ENCODE measurements at places on chromosomes 1 and 21.
A peak's percentile ranks its signal among the peaks of the same experiment; 100 is the strongest.

GRCh38 chr1:212162635-212163034, 122.6 kb upstream of the PPP2R5A start:
- no peak for DNase-seq

GRCh38 chr1:70467531-70467930, 56.5 kb downstream of the CTH start:
- DNase-seq, result no peak

DNA sequence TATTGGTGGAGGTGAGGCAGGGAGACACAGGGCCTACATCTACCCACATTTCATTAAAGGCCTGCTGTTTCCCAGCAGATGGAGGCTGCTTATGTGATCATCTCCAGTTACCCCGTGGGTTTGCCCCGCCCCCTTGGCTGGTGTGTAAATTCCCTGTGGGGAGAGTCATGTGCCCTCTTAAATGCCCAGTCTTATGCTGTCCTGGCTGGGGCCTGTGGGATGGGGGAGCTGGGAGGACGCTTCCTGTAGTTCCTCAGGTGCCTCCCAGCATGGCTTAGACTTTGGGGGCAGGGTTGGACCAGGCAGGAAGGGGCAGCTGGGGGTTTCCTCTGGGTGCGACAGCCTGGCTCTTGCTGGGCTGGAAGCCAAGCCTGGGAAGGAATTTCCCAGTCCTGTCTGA, 15.5 kb upstream of the CITED4 start:
- DNase-seq, result no peak

- DNase-seq, result no peak
Measured at GRCh38 chr1:168729405-168729802, 398 bp upstream of the DPT start.

DNA sequence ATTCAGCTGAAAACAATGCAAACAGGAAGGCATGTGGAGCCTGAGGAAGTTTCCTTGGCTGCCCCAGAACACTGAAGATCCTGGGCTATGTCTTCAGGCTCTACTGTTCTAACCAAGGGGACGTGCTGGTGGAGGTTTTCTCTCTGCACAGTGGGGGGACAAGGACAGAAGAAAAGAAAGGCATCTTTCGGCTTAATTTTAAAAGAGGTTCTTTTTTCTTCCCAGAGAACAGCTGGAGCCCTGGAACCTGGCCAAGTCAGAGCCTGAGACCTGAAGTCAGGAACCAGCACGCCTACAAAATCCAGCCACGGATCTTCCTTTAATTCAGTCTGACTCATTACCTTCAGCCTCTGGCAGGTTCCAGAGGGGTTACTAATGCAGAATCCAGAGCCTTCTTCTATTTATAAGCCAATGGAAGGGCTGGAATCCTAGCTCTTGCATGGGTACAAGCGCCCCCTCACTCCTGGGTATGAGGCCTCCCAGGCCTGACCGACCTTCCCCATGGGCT, 19.8 kb downstream of the CTNNBIP1 start:
- no peak for DNase-seq

GRCh38 chr1:58469476-58469875, 77.0 kb downstream of the OMA1 start:
- DNase-seq, result no peak

- DNase-seq, result peak; percentile 8
Measured at GRCh38 chr1:101483982-101484688, 247.3 kb downstream of the S1PR1 start.

- no peak for DNase-seq
Measured at GRCh38 chr1:64133036-64133435, 70.4 kb upstream of the UBE2U start.

GRCh38 chr1:91752324-91752723, 133.6 kb downstream of the TGFBR3 start:
- DNase-seq, result no peak

- DNase-seq, result peak; percentile 83
Measured at GRCh38 chr21:36698981-36699545, at the start of gene SIM2. TSS of gene SIM2 (plus strand) at chr21:36699115. CDS start at chr21:36699747, 632 bp downstream.

- no peak for DNase-seq
Measured at GRCh38 chr1:147762233-147763024, 2.0 kb upstream of the GJA5 start.

GRCh38 chr1:22053861-22054770, 1.6 kb downstream of the CDC42 start:
- no peak for DNase-seq

DNA sequence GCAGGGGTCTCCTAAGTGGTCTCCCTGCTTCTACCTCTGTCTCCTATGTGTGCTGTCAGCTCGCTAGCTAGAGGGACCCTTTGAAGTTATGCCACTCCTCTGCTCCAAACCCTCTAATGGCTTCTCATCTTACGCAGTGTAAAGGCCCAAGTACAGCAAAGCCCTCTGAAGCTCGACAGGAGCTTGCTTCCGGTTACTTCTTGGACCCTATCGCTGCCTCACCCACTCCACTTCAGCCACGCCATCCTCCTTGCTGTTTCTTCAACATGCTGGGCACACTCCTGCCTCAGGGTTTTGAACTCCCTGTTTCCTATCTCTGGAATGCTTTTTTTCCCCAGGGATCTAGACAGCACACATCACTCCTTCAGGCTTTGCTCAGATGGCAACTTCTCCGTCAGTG, 102.3 kb upstream of the F3 start:
- DNase-seq, result no peak

DNA sequence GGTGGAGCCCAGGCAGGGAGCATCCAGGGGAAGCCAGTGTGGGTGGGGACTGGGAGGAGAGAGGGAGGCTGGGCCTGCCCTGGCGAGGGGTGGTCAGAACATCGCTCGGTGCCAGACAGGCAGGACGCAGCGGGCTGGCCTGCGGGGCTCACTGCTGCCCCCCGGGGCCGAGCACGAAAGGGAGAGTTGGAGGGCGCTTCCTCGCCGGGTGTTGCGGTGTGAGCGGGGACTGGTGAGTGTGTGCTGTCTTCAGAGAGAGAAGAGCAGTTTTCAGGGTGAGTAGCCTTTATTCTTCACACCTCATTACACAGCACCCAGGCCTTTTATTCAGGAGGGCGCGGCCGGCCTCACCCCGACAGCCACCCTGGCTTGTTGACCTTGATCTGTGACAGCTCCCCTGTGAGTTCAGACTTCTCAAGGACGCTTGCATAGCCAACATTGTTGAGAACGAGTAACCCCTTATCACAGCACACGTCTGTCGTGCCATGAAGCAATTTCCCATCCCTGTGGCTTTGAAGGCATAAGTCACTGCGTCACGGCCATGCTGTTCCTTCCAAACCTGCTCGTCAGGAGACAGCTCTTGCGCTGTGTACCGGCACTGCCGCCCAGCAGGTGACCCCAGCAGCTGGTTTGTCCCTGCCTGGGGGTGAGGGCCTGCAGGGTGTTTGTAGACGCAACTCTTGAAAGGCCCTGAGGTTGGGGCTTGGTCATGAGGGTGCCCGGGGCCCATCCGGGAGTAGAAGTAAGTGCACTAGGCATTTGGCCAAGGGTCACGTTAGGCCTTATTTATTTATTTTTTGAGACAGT, 54.6 kb downstream of the PRKCZ start:
- no peak for DNase-seq

DNA sequence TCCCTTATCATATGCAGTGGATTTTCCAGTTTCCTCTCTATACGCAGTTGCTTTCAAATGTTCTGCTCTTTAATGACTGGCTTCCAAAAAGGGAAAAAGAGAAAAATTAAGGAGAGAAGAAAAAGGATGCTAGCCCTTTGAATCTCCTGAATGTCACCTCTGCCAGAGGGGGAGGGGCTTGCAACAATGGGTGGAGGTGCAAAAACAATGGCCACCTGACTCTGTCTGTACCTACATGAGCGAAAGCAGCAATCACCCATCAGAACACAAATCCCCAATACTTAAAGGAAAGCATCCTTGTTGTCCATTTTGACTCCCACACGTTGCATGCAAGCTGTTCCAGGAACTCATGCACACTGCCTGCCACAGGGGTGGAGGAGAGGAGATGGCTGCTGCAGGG, 61.2 kb downstream of the CCDC30 start:
- no peak for DNase-seq

GRCh38 chr1:94912263-94913184, 14.4 kb downstream of the CNN3 start:
- no peak for DNase-seq

DNA sequence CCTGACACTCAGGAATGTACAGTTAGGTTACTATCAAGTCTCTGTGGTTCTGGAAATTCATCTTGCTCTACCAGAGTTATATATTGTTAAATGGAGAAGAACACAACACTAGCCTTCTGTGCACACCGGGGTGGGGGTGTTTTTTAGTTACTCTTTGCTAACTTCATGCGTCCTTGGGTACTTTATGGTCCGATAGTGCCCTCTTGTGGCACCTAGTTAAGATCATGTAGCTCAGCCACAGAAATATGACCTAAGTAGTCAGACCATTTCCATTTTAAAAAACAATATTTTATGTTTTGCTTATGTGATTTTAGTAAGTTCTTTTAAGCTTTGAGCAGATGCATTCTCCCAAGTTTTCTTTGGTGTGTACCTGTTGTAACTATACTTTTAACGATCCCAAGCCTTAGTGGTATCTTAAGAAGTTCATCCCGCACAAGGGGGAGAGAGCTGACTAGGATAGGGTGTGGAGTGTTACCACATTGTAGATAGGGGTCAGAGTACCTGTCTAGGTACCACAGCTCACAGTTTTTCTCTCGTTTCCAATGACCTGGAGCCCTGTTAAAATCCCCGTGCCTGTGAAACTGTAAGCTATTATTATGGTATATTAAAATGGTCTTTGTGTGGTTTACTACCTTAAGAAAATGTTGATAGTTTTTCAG, 20.6 kb upstream of the SH3D21 start:
- peak; percentile 27 for DNase-seq

DNA sequence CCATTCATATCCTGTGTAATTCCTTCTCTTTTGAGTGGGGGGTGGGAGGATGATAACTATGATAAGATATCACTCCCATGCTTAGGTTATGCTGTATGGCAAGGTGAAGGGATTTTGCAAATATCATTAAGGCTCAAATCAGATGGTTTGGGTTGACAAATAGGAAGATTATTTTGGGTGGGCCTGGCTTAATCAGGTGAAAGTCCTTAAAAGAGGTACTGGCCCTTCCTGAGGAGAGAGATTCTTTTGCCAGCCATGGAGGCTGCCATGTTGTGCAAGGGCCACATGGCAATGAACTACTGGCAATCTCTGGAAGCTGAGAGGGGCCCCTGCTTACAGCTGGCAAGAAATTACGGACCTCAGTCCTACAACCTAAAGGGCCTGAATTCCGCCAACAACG, 174.6 kb upstream of the FOXD3 start:
- no peak for DNase-seq

DNA sequence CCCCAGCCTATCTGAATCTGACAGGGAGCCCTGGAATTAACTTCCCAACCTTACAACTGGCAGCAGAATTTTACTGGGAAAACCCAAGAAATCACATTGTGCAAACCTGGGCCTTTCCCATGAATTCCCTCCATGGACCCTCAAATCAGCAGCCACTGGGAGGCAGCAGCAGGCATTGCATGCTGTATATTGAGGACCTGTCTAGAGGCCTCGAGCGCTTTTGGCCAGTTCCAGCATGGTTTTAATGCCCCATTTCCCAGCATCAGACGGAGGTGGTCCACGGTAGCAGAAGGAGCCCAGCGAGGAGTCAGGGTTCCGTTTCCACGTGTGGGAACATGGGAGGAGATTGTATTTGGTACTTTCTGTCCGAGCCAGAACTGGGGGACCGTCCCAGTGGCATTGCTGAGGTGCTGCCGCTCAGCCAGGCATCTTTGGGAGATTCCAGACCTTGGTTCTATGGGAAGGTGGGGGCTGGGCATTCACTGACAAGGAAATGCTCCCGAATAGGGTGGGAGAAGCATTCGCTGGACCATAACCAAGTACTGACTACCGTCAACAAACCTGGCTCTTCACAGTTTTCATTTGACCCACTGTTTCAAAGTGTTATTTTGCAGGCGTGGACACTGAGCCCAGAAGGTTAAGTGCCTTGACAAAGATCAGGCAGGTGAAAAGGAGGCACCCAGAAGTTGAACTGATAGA, 15.9 kb downstream of the BMP8A start:
- DNase-seq, result no peak

GRCh38 chr1:208467151-208467780, 223.1 kb upstream of the PLXNA2 start:
- DNase-seq, result no peak

GRCh38 chr21:26909972-26910371, 56.9 kb downstream of the ADAMTS5 start:
- peak; percentile 19 for DNase-seq

GRCh38 chr1:172870901-172871606, 179.7 kb downstream of the TNFSF18 start:
- no peak for DNase-seq

DNA sequence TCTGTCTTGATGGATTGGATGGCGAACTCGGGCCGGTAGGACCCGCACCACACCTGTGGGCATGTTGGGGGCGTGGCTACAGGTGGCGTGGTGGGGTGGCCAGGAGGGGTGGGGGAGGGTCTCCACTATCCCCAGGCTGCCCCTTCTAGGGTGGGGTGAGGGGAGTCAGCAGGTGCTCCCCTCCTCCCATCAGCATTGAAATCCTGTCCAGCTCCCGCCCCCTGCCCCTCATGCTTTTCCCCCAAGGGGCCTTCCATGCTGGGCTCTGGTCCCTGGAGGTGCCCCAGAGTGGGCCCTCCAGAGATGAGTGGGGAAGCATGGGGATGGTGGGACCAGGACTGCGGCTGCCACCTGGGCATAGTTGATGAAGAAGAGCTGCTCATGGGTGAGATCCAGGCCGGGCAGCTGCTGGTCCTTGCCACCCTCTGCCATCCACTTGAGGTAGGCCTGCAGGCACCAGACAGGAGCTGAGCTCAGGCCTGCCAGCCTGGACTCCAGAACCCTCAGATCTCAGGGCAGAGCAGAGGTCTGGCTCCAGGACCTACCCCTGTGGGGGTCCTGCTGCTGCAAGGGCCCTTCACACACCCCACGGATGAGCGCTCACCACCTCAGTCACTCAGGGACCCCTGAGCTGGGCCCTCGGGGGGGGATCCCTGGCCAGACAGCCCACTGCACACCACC, 5.1 kb downstream of the PRXL2B start:
- no peak for DNase-seq

GRCh38 chr1:169753549-169753948, 19.7 kb upstream of the SELE start:
- no peak for DNase-seq

DNA sequence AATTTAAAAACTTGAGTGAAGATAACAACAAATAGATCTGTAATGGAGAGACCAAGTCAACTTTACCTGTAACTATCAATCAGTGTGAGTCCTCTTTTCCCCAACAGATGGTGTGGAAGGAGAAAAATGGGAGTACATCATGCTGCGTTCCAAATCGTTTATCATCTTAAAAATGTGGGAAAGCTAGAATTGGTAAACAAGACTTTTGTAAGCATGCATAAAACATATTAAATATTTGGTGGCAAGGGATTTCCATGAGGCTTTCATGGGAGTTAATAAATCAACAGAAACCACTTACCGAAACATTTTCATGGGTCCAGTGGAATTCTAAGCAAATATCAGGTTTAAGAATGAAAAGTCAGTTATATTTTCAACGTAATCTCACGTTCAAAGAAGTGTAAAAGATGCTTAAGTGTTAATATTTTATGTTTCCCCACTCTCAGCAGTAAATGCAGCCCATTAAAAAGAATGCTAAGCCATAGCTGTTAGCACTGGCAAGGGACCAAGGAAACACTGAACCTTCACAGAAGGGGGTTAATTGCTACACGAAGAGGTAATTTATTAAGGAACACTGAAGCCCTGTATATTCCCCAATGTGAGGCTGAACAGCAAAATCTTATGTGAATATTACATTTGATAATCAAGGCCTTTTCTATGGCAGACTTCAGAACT, 117.0 kb downstream of the ZC3H11B start:
- DNase-seq, result no peak

GRCh38 chr1:230686747-230687146, 27.2 kb downstream of the AGT start:
- DNase-seq, result no peak

Data from right kidney (tissue), 9 donors.